ENCODE measurements at places on chromosomes 12 and 14.

DNA sequence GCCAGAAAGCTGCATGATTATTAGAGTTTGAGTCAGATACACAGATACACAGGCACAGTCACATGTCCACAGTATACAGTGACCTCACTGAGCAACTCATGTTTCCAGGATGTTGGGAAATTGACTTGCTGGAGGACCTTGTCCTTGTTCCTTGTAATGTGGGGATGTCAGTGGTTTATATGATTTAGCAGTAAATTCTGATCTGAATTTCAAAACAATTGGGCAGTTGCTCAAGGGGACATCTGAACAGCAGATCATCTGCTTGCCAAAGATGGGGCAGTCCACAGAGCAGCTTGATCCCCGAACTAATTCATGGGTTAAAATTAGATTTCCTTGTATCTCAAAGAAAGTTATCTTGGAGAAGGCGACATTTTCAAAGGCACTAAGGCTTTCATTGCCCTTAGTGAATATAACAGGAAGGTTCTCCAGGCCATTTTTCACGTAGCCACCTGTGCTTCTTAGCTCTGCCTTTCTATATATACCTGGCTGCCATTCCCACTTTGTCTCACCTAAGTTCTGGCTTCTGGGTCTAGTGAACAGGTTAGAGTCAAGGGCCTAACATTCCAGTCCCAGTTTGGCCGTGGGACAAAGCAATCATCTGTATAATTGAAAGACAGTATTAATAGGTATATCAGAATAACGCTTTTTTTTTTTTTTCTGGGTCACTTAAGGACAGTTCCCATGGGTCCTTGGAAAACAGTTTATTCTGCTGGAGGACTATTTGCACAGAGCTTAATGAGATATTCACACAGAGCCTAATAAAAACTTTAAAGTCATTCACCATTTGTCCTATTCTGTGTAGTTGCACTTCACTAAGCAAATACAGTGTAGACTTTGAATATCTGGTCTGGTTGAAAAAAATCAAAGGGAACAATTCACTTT, 64.9 kb upstream of the STRN3 start:
- DNase-seq, result no peak
- no peak overlapping the region for H3K4me3 ChIP-seq

GRCh38 chr12:101759396-101760047, 20.3 kb upstream of the SYCP3 start:
- H3K4me3 ChIP-seq, result no peak overlapping the region
- H3K27me3 ChIP-seq, result no peaks in the 10 kb centered on the region
- no peak overlapping the region for H3K27ac ChIP-seq
- DNase-seq, result no peak
- H3K4me1 ChIP-seq, result peaks cover 5% of the 10 kb centered on the region

DNA sequence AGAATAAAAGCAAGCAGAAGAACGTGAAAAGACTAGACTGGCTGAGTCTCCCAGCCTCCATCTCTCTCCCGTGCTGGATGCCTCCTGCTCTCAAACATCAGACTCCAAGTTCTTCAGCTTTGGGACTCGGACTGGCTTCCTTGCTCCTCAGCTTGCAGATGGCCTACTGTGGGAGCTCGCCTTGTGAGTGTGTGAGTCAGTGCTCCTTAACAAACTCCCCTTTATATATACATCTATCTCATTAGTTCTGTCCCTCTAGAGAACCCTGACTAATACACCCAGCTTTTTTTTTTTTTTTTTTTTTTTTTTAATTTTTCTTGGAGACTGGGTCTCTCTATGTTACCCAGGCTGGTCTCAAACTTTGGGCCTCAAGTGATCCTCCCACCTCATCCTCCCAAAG, 46.9 kb downstream of the ACTN1 start:
- H3K4me1 ChIP-seq, result peaks cover 72% of the 10 kb centered on the region
- no peaks in the 10 kb centered on the region for H3K27me3 ChIP-seq
- no peak for DNase-seq
- peak overlapping the region; percentile 27 for H3K27ac ChIP-seq
- no peak overlapping the region for H3K4me3 ChIP-seq

- no peak for DNase-seq
- H3K4me3 ChIP-seq, result no peak overlapping the region
- no peaks in the 10 kb centered on the region for H3K4me1 ChIP-seq
- no peaks in the 10 kb centered on the region for H3K36me3 ChIP-seq
These were observed 42.0 kb upstream of the CHPT1 start for GRCh38 chr12:101655393-101655792.

DNA sequence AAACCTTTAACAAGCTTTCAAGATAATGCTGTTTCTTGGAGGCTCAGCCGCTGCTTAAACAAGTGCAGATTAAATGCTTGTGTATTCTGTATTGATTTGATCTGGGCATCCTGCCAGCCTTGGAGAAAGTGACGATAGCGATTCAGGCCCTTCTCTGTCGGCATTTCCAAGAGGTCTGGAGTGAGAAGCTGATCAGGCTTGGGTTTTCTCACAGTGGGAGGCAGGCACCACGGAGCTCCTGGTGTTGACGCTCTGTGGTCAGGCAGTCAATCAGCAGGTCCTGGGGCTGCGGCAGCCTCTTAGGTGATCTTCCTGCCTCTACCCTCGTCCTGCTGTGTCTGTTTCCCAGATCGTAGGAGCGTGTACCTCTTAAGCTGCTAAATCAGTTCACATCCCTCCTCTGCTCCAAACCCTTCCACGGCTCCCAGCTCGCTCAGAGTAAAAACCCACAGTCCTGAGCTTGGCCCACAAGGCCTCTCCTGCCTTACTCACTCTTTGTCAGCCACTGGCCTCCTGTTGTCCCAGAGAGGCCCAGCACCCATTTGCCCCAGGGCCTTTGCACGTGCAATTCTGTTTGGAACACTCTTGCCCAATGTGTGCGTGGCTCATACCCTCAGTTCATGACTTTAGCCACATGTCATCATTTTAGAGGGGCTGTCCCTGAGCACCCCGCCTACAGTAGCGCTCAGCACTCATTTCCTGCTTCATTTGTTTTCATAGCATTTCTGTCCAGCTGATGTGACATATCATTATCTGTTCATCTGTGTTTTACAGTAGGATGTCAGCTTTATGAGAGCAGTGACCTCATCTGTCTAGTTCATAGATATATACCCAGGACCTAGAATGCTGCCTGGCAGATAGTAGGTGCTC, 155.4 kb downstream of the AACS start:
- DNase-seq, result no peak
- H3K4me3 ChIP-seq, result no peak overlapping the region
- H3K27ac ChIP-seq, result no peak overlapping the region
- H3K4me1 ChIP-seq, result no peaks in the 10 kb centered on the region

- peak overlapping the region; percentile 88 for H3K27ac ChIP-seq
- H3K4me1 ChIP-seq, result peaks cover 54% of the 10 kb centered on the region
- H3K4me3 ChIP-seq, result peak overlapping the region; percentile 20
- no peaks in the 10 kb centered on the region for H3K36me3 ChIP-seq
These were observed 35.7 kb downstream of the RIN3 start for GRCh38 chr14:92549105-92549858.

DNA sequence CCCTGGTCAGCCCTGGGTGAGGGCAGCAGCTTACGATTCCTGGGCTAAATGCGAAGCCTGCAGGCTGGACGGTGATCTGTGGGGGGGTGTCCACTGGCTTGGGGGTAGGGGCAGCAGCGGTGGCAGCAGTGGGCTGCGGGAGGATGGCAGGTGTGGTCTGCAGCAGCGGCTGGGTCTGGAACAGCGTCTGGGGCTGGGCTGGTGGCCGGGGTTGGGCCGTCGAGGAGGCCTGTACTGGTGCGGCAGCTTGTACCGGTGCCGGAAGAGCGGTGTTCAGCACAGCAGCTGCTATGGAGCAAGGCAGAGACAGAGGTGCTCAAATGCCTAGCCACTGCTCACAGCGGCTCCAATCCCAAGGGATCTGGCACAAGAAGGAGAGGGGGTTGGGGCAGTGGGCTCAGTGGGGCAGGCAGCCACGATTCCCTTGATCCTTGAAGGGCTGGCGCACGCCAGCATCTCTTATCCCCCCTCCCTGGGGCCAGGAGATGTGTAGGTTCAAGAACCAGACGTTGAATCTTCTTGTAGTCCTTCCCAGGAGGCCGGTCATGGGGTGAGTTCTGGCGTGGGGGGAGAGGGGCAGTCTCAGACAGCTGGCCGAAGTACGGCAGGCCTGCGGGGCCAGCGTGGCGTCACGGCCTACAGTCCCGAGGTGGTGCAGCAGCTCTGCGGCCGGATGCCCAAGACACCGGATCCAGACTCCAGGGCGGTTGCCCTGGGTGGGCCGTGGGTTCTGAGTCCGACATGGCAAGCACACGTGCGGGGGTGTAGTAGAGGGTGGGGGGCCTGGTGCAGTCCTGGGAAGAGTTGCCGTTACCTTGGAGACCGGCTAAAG, 19.9 kb downstream of the POU6F1 start:
- no peak for DNase-seq
- peaks cover 7% of the 10 kb centered on the region for H3K36me3 ChIP-seq
- H3K27ac ChIP-seq, result no peak overlapping the region
- H3K4me1 ChIP-seq, result no peaks in the 10 kb centered on the region
- H3K27me3 ChIP-seq, result no peaks in the 10 kb centered on the region

DNA sequence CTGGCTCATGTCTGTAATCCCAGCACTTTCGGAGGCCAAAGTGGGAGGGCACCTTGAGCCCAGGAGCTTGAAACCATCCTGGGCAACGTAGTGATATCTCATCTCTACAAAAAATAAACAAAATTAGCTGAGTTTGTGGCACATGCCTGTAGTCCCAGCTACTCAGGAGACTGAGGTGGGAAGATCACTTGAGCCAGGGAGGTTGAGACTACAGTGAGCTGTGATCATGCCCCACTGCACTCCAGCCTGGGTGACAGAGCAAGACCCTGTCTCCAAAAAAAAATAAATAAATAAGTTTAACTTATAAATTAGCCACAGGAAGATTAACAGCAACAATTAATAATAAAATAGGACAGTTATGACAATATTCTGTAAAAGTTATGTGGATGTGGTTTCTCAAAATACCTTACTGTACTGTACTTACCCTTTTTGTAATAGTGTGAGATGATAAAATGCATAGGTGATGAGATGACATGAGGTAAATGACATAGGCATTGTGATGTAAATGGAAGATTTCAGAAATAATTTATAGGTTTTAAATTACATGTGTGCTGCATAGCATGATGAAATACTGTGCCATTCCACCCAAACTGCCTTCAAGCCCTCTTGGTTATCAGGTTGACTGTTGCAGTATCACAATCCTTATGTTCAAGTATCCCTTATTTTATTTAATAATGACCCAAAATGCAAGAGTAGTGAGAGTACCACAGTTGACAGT, 22.0 kb downstream of the USP15 start:
- H3K27ac ChIP-seq, result no peak overlapping the region
- no peaks in the 10 kb centered on the region for H3K27me3 ChIP-seq
- no peak overlapping the region for H3K4me3 ChIP-seq
- H3K4me1 ChIP-seq, result peaks cover 65% of the 10 kb centered on the region
- no peak for DNase-seq

DNA sequence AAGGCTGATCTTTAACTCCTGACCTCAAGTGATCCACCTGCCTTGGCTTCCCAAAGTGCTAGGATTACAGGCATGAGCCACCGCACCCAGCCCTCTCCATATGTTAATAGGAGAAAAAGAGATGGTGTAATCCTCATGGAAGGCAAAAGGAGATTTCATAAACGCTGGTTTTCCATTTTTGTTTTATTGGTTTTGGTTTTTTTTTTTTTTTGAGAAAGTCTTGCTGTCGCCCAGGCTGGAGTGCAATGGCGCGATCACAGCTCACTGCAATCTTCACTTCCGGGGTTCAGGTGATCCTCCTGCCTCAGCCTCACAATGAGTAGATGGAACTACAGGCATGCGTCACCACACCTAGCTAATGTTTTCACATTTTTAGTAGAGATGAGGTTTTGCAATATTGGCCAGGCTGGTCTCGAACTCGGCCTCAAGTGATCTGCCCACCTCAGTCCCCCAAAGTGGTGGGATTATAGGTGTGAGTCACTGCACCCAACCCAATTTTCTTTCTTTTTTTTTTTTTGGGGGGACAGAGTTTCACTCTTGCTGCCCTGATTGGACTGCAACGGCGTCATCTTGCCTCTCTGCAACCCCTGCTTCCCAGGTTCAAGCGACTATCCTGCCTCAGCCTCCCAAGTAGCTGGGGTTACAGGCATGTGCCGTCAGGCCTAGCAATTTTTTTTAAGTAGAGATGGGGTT, 8.1 kb downstream of the PTGES3 start:
- H3K4me1 ChIP-seq, result peaks cover 99% of the 10 kb centered on the region
- H3K27ac ChIP-seq, result no peak overlapping the region

GRCh38 chr14:77458249-77458950, 507 bp downstream of the AHSA1 start:
- H3K4me3 ChIP-seq, result peak overlapping the region; percentile 100
- H3K27ac ChIP-seq, result peak overlapping the region; percentile 97
- peaks cover 45% of the 10 kb centered on the region for H3K36me3 ChIP-seq
- no peak for DNase-seq
- peaks cover 46% of the 10 kb centered on the region for H3K4me1 ChIP-seq

Measured in left ventricle myocardium inferior (tissue), 1 donor.